ENCODE measurements at places on chromosomes 16 and 17.

GRCh38 chr17:82961366-82962162 is 117.8 kb upstream of the METRNL start:
- H3K36me3 ChIP-seq, result peaks cover 13% of the 10 kb centered on the region
- H3K4me1 ChIP-seq, result peaks cover 10% of the 10 kb centered on the region
- no peak overlapping the region for H3K27ac ChIP-seq
- DNase-seq, result no peak

DNA sequence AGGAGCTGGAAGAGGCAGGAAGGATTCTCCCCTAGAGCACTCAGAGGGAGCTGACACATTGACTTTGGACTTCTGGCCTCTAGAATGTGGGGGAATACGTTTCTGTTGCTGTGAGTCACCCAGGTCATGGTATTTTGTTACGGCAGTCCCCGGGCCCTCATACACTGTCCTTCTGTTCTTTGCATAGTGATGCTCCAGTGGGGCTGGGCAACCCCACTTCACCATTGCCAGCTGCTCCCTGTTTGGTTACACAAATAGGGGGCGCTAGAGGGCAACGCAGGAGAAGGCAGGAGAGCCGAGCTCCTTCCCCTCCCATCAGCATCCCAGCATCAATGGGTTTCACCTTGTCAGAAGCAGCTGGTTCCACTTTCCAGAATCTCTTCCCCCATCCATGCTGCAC is 257.7 kb upstream of the FOXF1 start:
- peaks cover 2% of the 10 kb centered on the region for H3K4me1 ChIP-seq
- no peaks in the 10 kb centered on the region for H3K27me3 ChIP-seq
- peak; percentile 77 for DNase-seq
- peaks cover 4% of the 10 kb centered on the region for H3K36me3 ChIP-seq

- H3K4me3 ChIP-seq, result peak overlapping the region; percentile 54
- DNase-seq, result peak; percentile 86
Measured at GRCh38 chr16:27154705-27155521, 48.4 kb upstream of the KDM8 start.

DNA sequence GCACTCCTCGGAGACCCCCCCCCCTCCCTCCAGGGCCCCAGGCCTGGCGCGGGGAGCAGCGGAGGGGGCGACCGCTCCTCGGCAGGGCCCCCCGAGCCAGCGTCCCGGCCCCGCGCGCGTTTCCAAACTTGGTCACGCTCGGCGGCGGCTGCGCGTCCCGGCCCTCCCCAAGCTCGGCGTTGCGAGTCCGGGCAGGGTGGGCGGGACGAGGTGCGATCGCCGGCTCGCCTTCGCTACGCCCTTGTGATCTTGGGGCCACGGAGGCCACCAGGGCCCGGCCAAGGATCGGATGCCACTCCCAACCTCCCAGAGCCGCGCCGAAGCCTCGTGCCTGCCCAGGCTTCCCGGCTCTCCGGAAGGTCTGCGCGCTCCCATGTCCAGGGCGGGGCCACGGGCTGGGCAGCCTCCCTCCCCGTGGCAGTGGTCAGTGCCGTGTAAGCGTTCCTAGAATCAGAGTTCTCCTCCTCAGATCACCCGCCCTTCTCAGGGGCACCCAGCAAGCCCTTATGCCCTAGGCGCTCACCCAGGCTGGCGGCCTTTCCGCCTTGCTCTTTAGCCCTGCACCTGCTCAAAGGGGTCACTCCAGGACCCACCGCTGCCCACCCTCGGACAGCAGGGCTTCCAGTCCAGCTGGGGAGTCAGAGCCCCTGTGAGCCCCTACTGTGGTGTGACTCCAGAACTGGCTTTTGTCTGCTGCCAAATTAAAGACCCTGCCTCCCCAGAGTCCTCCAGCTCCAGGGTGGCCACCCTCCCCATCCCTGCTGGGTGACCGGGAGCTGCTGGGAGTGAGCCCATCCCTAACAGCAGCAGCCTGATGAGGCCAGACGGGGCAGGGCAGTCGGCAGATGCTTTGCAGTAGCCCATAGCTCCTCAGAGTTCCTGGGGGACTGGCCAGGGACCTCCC is 12.2 kb upstream of the MRPS23 start:
- no peak overlapping the region for H3K27ac ChIP-seq
- DNase-seq, result peak; percentile 58
- H3K4me3 ChIP-seq, result peak overlapping the region; percentile 63
- peaks cover 40% of the 10 kb centered on the region for H3K27me3 ChIP-seq
- H3K4me1 ChIP-seq, result peaks cover 51% of the 10 kb centered on the region

GRCh38 chr17:22128723-22129122 is 436.4 kb downstream of the KCNJ18 start:
- DNase-seq, result no peak
- no peak overlapping the region for H3K4me3 ChIP-seq
- peaks cover 3% of the 10 kb centered on the region for H3K4me1 ChIP-seq
- peaks cover 7% of the 10 kb centered on the region for H3K27me3 ChIP-seq
- peaks cover 37% of the 10 kb centered on the region for H3K36me3 ChIP-seq

DNA sequence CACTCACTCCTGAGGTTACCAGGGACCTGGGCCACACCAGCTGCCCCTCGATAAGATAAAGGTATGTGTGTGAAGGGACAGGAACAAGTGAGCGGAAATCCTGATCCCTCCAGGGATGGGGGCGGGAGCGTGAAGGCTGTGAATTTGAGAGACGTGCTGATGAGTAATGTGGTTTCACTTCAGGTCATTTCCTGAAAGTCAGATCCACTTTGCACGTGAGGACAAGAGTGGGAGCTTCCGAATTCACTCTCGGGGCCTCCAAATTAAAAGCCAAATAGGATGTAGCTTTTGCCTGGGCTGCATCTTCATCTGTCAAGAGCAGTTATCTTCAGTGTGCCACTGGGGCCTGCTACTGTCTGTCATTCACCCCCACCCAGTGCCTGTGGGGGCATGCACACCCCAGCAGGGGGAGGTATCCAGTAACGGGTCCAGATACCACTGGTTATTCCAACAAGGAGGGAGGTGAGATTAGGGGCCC is 87.4 kb upstream of the LHX1 start:
- no peak for DNase-seq
- H3K36me3 ChIP-seq, result no peaks in the 10 kb centered on the region
- H3K27ac ChIP-seq, result no peak overlapping the region
- H3K4me3 ChIP-seq, result no peak overlapping the region

DNA sequence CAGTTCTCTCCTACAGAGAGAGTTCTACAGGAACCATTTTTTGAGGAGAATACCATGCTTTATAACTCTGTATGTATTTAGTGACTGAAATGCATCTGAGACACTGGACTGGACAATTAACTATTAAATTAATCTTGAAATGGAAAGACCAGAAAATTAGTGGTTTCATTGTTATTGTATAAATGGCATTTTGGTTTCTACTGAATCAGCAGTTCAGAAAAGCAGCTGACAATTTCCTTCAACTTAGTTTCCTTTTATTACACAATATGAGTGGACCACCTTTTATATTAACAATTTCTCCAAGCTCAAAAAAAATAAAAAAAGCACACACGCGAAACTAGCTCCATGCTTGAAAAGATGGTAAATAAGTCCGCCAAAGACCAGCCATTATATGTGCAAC is 66.1 kb upstream of the SLC12A3 start:
- H3K36me3 ChIP-seq, result peaks cover 9% of the 10 kb centered on the region
- 0 out of 2 replicates have a peak, but pooled peaks cover 3% of the 10 kb centered on the region for H3K4me1 ChIP-seq
- H3K27me3 ChIP-seq, result no peaks in the 10 kb centered on the region
- H3K27ac ChIP-seq, result no peak overlapping the region
- DNase-seq, result no peak

DNA sequence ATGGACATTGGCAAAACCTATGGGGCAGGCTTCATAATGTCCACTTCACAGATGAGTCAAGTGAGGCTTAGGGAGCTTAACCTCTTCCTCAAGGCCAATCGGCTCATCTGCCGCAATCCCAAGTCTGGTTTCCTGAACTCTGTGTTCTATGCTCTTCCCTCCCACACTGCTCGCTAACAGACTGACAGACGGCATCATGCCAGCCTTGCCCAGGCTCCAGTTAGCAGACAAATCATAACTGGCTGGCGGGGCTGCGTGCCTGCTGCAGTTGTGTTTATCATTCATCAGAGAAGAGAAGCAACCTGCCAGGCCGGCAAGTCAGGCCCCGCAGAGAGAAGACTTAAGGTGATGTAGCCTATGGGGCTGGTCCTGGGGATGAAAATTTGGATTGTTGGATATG is 216.2 kb upstream of the ASIC2 start:
- H3K4me3 ChIP-seq, result no peak overlapping the region
- no peak for DNase-seq
- no peak overlapping the region for H3K27ac ChIP-seq
- H3K27me3 ChIP-seq, result peaks cover 6% of the 10 kb centered on the region

DNA sequence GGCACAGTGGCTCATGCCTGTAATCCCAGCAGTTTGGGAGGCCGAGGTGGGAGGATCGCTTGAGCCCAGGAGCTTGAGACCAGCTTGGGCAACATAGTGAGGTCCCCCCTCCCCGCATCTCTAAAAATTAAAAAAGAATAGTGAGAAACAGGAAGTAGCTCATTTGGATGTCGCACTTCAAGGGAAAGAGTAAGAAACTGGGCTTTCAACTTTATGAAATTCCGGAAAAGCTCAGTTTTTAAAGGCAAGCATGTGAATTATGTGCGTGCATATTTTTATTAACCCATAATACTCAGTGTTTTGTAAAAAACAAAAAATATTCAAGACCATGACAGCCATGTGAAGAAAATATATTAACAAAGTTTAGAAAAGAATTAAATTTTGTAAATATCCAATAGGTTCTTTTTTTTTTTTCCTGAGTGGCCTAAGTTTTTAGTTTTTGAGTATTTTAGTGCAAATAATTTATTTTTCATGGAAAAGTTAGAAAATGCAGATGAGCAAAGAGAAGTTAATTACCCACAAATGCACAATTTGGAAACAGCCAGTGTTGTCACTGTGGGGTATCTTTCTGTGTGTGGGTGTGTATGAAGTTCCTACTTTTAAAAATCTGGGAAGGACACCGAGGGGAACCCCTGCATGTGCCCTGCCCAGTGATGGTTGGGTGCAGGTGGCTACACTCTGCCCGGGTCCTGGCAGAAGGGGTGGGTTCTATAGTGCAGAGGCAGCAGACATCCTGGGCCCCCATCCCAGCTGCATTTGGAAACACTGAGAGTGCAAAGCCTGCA is 40.0 kb downstream of the CIBAR2 start:
- no peak overlapping the region for H3K4me3 ChIP-seq
- H3K4me1 ChIP-seq, result peaks cover 14% of the 10 kb centered on the region
- no peak for DNase-seq
- H3K27me3 ChIP-seq, result peaks cover 11% of the 10 kb centered on the region
- H3K27ac ChIP-seq, result no peak overlapping the region

DNA sequence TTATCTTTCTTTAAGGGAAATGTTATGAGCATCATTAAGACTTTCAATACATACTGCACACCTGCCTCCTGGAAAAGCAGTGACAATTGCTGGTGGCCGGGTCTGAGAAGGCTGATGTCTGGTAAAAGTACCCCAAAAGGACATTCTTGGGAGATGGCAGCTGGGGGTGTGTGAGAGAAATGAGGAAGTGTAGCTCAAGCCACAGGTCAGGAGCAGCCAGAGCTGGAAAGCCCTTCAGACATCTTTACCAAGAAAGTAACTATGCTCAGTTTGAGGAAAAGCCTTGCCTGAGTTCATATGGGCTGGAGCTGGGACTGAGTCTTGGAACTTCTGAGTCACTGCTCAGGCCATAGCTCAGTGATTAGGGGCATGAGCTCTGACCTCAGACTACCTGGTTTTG is 94.7 kb upstream of the N4BP1 start:
- H3K4me1 ChIP-seq, result no peaks in the 10 kb centered on the region
- H3K4me3 ChIP-seq, result no peak overlapping the region
- DNase-seq, result no peak

DNA sequence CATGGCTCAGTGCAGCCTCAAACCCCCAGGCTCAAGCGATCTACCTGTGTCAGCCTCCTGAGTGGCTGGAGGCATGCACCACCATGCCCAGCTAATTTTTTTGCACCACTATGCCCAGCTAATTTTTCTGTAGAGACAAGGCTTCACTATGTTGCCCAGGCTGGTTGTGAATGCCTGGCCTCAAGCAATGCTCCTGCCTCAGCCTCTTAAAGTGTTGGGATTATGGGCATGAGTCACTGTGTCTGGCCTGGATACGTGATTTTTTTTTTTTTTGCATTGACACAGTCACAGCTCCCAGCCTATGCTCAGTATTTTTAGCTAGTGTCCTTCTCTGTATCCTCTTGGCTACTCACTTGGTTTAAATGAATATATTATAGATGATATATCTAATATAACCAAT is 377.0 kb upstream of the TNRC6C start:
- no peak overlapping the region for H3K27ac ChIP-seq
- H3K4me1 ChIP-seq, result no peaks in the 10 kb centered on the region
- H3K36me3 ChIP-seq, result no peaks in the 10 kb centered on the region
- no peak for DNase-seq
- no peaks in the 10 kb centered on the region for H3K27me3 ChIP-seq

DNA sequence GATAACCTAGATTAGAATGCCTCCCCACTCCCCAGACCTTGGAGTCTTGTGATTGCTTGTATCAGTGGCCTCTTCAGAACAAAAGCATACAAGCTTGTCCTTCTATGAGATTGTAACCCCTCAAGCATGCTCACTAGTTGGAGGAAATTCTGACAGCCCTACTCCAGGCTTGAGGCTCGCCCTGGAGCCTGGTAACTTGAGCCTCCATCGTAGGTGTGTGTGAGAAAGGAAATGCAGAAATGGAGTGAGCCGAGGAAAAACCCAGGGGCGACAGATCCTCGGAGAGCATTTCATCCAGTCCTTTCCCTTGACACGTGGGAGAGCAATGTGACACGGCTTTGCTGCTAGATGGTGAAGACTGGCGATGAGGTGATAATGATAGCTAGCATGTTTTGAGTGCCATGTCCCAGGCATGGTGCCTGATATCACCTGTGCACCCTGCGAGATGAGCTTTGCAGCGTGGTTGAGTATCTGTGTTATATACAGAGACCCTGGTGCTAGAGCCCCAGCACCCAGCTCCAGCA is 31.2 kb downstream of the GNAO1 start:
- H3K36me3 ChIP-seq, result no peaks in the 10 kb centered on the region
- H3K4me1 ChIP-seq, result peaks cover 18% of the 10 kb centered on the region
- DNase-seq, result no peak
- H3K27ac ChIP-seq, result no peak overlapping the region

GRCh38 chr17:5608399-5609112 is 24.2 kb upstream of the NLRP1 start:
- no peak for DNase-seq
- H3K27me3 ChIP-seq, result no peaks in the 10 kb centered on the region
- H3K4me3 ChIP-seq, result no peak overlapping the region
- H3K36me3 ChIP-seq, result no peaks in the 10 kb centered on the region
- H3K4me1 ChIP-seq, result no peaks in the 10 kb centered on the region
- H3K27ac ChIP-seq, result no peak overlapping the region

DNA sequence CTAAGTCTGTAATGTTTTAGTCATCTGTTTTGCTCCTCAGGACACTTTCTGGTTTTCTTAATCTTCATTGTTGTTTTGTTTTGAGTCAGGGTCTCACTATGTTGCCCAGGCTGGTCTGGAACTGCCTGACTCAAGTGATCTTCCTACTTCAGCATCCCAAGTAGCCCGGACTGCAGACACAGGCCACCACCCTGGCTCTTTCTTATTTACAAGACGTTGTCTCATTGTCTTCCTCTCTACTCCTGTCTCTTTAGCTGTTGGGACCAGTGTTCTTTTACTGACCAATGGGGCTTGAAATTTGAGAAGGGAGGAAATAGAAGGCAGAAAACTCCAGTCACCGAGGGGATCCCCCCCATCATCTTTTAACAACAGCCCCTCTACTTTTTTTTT is 1.2 kb downstream of the SCPEP1 start:
- no peak for DNase-seq
- peak overlapping the region; percentile 88 for H3K4me3 ChIP-seq
- H3K27ac ChIP-seq, result peak overlapping the region; percentile 91
- peaks cover 4% of the 10 kb centered on the region for H3K36me3 ChIP-seq
